ENCODE measurements at places on chromosomes 2 and 18. TPM values are rescaled to one million over a fixed set of nuclear protein-coding genes. Genes with fewer than 3 reads are reported as not detected.

MYO1B gene
- total RNA-seq, result 64.5 TPM

DNPEP gene
- 75.1 TPM for total RNA-seq

DNA sequence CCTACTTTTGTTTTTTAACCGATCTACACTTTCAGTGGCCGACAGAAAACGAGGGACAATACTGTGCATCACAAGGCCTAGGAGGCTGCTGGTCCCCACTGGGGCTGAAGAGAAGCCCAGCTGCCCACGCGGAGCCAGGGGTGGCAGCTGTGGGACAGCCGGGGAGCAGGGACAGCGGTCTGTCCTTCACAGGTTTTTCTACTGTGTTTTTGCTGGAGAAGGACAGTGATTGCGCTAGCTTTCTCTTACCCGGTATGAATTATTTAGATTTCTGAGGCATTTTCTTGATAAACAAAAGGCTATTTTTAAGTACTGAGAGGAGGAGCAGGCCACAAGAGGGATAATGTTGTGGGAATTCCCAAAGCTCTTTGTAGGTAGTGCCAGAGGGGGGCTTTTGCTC is 219.8 kb downstream of the ATAD2B start:
- no peak for DNase-seq

DNA sequence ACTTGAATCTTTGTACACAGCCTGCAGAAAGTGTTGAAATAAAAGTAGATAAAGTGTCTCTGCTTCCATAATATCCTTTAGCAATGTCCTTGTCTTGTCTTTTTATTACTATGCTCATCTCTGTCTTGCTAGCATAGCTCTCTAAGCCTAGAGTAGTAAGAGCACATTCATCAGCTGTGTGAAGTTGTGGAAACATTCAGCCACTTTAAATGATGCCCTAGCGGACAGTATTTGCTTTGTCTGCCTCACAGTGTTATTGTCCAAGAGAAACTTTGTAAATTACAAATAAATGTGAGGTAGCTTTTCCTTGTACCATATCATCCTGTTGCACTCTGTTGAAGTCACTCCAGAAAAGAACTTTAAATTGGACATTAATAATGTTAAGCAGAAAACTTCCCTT is 60.3 kb upstream of the TTC21B start:
- DNase-seq, result no peak

- DNase-seq, result no peak
Measured at GRCh38 chr2:88216641-88217040, 46.5 kb downstream of the THNSL2 start.

GALNT5 gene
- total RNA-seq, result 51.7 TPM

DNA sequence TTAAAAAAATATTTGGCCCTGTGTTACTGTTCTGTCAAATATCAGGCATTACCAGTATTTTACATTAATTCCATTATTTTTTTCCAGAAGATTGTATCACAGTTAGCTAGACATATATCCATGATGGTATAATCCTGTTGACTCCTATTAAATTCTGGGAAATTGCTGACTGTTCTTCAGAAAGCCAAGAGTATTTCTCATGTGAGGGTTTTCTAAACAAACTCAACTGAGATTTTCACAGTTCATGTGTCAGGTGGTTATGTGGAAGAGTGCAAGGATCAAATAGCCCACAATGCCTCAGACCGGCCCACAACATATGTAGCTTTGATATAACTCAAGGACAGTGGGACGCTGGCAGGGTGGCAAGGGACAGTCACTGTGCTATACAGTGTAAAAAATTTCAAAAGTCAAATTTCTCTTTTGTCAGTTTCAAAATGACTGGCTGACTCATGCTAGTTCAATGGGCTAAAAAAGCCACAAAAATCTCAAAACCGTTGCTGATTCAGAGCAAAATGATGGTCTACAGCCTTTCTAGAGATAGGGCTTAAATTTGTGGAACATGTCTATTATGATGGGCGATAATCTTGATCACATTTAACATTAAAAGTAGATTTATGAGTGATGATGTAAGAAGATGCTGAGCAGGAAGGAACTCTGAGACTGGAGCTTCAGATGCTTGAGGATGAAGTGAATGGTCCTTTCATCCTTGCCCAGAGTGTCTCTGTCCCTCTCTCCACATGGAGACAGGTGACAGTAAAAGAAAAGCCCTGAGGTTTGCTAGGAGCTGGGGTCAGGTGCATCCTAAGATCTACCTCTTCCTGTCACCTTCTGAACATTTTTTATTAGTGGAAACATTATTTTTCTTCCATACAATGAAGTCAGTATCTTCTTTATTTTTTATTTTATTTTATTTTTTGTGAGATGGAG is 175.8 kb upstream of the PIEZO2 start:
- no peak for DNase-seq

GRCh38 chr2:26223018-26223417 is 21.4 kb downstream of the HADHA start:
- no peak for DNase-seq

GRCh38 chr2:218891275-218892135 is 10.9 kb downstream of the WNT10A start:
- no peak for DNase-seq
